HS-27A (cell line): ENCODE measurements at places on chromosomes 5 and 9.

- DNase-seq = no peak
Measured at GRCh38 chr5:179220716-179221115, 124.5 kb downstream of the ADAMTS2 start.

GRCh38 chr5:14777932-14778791 lies 93.4 kb downstream of the ANKH start:
- DNase-seq = no peak

- DNase-seq = no peak
Measured at GRCh38 chr5:58105836-58106235, 354.1 kb downstream of the PLK2 start.

GRCh38 chr9:99850736-99851499 lies 29.2 kb downstream of the NR4A3 start:
- DNase-seq = no peak

DNA sequence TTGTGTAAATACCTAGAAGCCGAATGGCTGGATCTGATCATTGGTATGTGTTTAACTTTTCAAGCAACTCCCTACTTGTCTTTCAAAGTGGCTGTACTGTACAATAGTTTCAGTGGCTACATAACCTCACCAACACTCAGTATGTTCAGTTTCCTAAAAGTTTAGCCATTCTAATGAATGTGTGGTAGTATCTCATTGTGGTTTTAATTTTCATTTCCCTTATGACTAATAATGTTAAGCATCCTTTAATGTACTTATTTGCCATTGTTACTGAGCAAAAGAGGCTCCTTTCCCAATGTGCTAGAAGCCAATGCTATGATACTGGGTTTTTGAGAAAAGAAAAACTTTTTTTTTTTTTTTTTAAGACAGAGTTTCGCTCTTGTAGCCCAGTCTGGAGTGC lies 27.8 kb upstream of the ALDOB start:
- no peak for DNase-seq

DNA sequence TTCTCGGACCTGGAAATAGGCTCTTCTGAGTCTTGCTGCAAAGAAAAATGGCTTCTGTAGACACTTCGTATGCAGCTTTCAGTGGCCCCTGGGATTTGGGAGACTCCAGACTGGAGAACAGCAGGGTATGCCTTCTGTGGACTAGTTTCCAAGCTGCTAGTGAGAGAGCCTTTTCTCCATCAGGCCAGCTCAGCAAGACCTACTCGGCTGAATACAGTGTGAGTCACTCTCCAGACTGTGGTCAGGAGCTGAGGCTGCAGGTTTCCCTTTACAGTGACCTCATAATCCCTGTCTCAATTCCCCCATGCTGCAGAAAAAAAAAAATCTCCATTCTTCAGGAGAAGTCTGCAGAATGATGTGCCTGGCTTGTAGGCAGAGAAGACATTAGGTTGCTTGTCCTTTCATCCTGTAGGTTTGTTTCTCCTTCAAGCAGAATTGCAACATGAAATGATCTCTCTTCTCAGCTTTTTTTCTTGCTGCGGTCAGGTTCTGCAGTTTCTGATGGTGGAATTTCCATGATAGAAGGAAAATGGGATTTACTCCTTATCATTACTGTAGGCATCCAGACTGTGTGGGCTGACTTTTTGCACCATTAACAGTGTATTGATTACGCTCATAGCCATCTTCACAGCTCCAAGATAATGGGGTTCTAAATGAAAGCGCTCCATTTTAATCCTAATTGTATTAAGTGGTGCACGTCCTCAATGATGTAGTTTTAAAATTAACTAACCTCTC lies 78.3 kb upstream of the TNFSF8 start:
- DNase-seq = peak; percentile 63

- DNase-seq = no peak
Measured at GRCh38 chr5:139828207-139828895, 32.7 kb downstream of the PSD2 start.

- DNase-seq = no peak
Measured at GRCh38 chr9:15104826-15105420, 194.7 kb upstream of the FREM1 start.

- no peak for DNase-seq
Measured at GRCh38 chr9:130431536-130432303, 13.0 kb upstream of the ASS1 start.

DNA sequence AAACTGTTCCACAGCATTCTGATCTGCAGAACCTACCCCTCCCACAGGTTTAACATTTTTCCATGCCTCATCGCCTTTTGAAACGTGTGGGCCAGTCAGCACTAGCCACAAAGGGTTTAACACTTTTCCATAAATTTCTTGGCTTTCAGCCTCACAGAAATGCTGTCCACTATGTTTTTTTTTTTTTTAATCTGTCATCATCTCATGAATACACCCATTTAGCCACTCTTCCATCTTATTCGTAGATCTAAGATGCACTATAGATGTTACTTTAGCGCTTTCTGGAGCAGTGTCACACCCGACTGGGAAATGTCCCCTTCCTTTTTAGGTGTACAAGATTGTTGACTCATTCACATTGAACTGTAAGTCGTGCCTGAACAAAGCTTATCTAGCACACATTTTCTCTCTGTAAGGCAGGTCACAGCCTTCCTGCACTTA lies 62.3 kb downstream of the GCNT1 start:
- no peak for DNase-seq

- no peak for DNase-seq
Measured at GRCh38 chr5:69331528-69332445, 814 bp downstream of the CCDC125 start.

DNA sequence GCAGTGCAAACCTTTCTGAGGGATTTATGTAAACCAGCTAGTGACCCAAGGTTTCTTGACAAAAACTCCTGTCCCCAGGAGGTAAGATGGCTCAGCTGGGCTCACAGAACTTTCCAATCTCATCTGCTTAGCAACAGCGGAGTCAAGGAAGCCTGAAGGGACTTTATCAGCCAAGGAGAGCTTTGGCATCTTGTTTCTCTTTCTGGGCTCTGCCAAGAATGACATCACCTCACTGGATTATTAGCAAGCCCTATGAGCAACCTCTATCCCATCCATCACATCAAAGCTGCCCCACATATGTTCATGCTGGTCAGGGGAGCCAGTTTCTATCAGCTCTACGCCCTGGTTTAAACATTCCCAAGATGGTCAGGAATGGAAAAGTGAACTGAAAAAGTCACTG lies 461.3 kb downstream of the ENC1 start:
- DNase-seq = no peak

DNA sequence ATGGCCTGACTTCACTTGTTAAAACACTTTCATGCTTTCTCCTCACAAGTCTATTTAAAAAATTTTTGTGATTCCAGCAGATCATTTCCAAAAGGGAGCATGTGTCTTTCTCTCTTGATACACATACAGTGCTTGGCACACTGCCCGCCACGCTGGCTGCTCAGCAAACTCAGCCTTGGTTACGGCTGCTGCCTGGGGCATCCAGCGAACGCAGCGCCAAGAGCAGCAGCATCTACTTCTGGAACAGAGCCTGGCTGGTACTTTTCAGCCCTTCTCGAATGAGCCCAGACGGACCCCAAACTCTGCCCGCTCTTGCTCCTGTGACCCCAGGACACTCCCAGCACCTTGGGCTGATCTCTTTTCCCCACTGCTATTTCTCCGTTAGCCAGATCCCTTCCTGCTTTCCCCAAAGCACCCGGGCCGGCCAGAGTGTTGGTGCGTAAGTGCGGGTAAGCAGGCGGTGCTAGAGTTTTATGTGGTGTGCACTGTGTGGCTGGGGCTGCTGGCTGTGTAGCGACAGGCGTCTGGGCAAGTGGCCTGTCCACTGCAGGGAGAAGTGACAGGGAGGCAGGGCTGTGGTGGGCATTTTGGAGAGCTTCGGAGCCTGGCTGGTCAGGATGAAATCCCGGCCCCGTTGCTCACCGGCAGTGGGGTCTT lies 73.2 kb downstream of the SH3PXD2B start:
- no peak for DNase-seq

- no peak for DNase-seq
Measured at GRCh38 chr5:88203981-88204750, 64.5 kb downstream of the TMEM161B start.

GRCh38 chr5:116242343-116242742 lies 157.5 kb downstream of the COMMD10 start:
- DNase-seq = no peak

DNA sequence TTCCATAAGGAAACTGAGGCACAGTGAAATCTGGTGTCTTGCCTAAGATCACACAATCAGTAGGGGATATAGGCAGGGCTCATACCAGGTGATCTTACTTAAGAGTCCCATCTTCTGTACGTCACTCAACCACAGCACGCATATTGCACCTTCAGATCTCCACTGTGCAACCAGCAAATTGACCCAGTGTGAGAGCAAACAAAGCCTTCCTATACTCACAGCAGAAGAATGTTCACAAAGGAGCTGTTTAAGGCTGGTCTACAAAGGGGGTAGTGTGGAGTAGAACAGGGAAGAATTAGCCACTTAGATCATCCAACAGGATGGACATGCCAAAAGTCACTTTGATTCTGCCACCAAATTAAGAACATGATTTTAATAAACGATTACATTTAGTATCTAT lies 305.9 kb downstream of the SLIT3 start:
- no peak for DNase-seq

DNA sequence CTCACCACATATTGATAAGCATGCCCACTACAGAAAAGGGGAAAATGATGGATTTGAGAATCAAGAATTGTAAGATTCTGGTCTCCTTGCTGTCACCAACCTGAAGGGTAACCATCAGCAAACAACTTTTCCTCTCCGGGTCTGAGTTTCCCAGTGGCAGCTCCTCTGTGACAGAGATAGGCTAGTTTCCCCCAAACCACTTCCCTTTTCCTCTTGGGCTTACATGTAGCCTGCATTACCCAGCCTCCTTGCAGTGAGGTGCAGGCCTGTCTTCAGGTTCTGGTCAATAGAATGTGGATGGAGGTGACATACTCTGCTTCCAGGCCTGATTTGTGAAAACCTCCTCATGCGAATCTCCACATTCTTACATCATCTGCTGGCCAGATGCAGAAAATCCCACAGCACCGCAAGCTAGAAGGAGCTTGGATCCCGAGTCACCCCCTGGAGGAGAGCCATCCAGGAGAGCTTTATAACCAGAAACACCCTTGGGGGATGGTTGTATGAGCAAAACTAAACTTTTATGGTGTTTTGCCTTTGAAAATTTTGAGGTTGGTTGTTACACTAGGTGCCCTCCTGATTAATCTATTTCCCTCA lies 206.1 kb downstream of the RGS3 start:
- DNase-seq = no peak
